T-helper 2 cell (primary cell): ENCODE measurements at places on chromosomes 7 and 10.

GRCh38 chr7:112205343-112206237, 609 bp downstream of the DOCK4 start:
- no peak for DNase-seq

GRCh38 chr10:102010961-102011360, 45.0 kb downstream of the ARMH3 start:
- DNase-seq = no peak

GRCh38 chr7:42071372-42072261, 165.4 kb downstream of the GLI3 start:
- DNase-seq = no peak

DNA sequence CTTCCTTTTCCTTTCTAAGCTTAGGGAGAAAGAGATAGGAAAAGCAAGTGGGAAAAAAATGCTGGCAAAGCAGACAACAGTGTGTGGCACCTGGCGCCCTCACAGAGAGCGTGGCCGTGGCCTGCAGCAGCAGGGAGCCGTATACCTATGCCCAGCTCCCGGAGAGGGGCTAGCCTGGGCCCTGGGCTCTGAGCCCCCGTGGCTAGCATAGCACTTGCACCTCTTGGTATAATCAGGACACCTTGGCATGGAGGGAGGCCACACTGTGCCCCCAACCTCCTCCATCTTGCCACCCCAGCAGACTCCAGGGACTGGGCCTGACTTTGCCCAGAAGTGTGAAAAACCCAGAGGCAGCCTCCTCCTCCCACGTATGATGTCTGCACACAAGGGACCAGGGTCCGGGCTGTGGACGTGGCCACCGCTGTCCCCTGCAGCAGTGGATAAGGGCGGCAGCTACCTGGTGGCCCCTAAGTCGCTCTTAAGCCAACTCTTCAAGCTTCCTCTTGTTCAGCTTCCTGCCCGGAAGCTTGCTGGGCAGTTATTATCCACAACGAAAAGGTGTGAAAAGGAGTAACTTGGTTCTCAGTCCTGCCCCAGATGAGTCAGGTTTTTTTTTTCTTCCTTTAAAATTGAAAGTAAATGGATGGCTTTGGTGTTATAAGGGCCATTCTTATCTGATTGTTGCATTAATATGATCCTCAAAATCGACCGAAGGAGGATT, 249.1 kb upstream of the PITRM1 start:
- no peak for DNase-seq

DNA sequence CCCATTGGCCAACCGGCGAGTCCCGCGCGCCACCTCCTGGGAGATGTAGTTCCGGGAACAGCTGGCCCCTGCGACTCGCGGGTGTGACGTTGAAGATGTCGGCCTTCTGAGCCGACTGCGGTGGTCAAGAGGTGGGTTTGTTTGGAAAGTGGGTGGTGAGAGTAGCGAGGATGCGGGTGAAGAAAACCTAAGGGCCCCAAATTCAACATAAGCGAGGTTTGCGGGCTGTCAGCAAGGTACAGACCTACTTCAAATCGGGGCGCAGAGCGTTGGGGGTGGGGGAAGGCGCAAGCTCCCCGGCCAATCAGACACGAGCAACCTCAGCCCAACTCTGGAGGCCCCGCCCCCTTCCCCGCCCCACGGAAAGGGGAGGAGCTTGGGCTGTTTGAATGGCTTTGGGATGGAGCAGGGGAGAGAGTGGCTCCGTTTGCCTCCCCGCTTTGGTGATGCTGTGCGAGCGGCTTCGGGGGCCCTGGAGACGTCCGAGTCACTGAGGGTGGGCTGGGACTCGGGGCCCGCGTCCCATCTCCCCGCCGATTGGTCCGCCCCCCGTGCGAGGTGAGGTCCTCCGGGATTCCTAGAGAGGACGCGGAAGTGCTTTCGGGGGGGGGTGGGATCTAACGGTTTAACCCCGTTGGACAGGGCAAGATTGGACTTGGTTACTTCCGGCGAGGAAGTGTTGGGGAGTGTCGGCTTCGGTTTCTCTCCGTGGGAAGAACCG, at the start of gene ZKSCAN5:
TSS of gene ZKSCAN5 (plus strand) at position 60 of the 721 bp plus-strand sequence. CDS start 1,383 bp downstream, outside the sequence.
- DNase-seq = peak; percentile 95
